ENCODE measurements at places on chromosomes 7 and 10.

GRCh38 chr7:27277628-27278027, 35.0 kb downstream of the EVX1 start:
- DNase-seq = no peak

GRCh38 chr10:132002004-132002403, 20.3 kb upstream of the BNIP3 start:
- no peak for DNase-seq

DNA sequence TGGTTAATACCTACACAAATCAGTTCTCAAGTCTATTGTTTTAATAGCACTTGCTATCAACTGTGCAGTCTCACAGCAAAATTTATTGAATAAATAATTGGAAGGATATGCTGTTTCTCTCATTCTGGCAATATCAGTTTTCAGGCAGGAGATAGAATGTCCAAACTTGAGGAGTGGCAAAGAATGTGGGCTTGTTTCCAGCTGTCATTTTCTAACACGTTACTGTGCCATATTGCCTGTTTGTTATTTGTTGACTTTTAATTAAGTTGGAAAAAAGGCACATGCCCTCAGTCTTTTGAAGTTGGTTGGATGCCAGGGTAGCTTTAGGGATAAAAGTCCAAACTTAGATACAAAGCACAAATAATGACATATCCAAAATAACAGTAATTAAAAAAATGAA, 52.2 kb downstream of the MAGI2 start:
- DNase-seq = no peak

DNA sequence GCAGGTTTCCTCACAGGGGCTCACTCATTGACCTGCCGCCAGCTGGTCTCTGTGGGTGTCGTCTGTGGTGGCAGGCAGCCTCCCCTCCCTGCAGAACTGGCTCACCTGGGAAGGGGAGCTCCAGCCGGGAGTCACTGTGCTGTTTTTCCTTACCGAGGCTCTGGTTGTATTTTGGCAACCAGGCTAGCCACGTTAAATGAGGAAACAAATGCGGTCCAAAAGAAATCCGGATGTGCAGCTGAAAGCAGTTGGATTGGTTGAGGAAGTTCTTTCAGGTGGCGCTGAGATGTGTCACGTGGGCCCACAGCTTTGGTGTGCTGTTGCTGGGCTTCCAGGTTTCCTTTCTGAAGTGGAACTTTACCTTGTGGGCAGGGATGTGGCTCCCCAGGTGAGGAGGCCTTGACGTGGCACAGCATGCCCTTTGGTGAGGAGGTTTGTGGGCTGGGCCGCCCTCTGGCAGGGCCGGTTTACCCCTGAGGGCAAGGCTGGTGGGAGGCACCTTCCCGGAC, 14.2 kb downstream of the MTURN start:
- DNase-seq = no peak

- DNase-seq = no peak
These were observed 666.7 kb upstream of the C7orf33 start for GRCh38 chr7:147923841-147924240.

GRCh38 chr7:8384901-8385300, 48.5 kb upstream of the NXPH1 start:
- no peak for DNase-seq

DNA sequence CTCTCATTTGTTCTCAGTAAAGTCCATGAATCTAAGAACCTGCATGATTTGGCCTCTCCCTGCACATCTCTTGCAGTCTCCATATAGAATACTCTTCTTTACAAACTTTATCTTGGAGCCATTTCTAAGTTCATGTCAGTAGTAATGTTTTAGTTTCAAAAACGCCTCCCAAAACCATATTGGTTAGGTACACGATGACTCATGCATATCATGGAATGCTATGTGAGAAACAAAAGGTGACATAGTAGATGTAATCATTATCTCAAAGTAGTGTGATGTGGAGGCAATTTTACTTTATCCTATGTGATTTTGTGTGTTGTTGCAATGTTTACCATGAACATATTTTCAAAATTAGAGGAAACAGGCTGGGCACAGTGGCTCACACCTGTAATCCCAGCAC, 520.7 kb downstream of the KCNMA1 start:
- no peak for DNase-seq

GRCh38 chr10:76429368-76430060, 998.1 kb downstream of the LRMDA start:
- DNase-seq = no peak
